NCI-H1092 treated with DMSO at 0.1 percent for 48 hours (cell line): ENCODE measurements at places on chromosomes 12 and 14.

DNA sequence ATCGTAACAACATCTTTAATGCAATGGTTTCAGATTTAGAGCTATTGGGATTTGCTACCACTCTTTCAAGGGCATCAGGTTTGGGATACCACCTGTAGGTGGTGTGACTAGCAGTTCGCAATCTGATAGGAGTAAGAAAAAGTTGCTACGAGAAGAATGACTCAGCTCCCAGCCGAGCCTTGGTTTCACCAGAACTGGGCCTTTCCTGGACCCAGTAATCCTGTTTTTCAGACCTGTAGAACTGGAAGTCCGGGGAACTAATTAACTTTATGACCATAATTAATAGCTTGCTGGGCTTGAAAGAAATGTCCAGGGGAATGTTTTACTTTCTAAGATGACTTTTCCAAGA lies 770 bp downstream of the ABHD4 start:
- peak; percentile 29 for DNase-seq

GRCh38 chr12:66915306-66915904 lies 236.5 kb upstream of the GRIP1 start:
- DNase-seq, result no peak

GRCh38 chr14:29895591-29896083 lies 32.0 kb downstream of the PRKD1 start:
- DNase-seq, result peak; percentile 62

- DNase-seq, result peak; percentile 59
These were observed at the start of gene RAB15 for GRCh38 chr14:64971943-64972791. RAB15 (minus strand) TSS chr14:64972336; CDS start chr14:64972076, 260 bp downstream.

- no peak for DNase-seq
These were observed 16.8 kb upstream of the CACNA2D4 start for GRCh38 chr12:1935242-1935641.
